ENCODE measurements at places on chromosomes 4 and X.

GRCh38 chr4:169774466-169775445, 17.0 kb upstream of the HPF1 start:
- no peak for DNase-seq

- no peak for DNase-seq
These were observed 22.9 kb downstream of the ELF2 start for GRCh38 chr4:139154134-139154421.

- DNase-seq, result no peak
These were observed 29.0 kb downstream of the NOP14 start for GRCh38 chr4:2934077-2934812.

DNA sequence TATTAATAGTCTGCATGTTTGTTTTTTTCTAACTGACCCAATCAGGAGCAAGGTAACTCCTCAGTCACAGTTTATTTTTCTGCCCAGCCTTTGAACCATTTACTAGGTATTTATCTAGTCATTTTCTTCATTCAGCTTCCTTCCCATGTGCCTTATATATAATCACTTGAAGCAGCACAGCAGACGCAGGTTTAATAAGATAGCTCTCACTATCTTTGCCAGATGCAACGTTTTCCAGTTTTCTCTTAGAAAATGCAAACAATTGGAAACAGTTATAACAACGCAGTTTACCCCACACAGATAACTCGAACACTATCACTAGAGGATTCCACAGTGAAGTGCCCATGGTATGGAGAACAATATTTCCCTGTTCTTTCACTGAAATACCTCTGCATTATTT, 56.4 kb upstream of the NFKB1 start:
- no peak for DNase-seq

DNA sequence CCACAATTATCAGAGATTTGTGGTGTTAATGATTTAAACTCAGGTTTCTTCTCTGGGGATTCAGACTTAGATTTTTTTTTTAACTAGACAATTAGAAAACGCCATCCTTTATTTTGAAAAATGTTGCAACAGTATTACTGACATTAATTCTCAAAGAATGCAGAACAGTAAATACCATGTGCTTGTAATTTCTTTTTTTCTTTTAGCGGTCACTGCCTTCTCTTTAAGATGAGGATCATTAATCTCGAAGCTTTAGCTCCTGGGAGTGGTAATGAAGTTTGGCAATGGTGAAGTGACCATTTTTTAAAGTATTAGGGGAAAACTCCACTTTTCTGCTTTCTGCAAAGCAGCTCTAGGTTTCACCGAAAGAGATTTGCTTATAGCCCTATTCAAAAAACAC, 164.0 kb upstream of the MBNL3 start:
- no peak for DNase-seq

- DNase-seq, result no peak
These were observed 353.4 kb upstream of the TACR3 start for GRCh38 chr4:104073229-104073628.

- DNase-seq, result no peak
These were observed 15.8 kb upstream of the ACE2 start for GRCh38 chrX:15616531-15616930.

DNA sequence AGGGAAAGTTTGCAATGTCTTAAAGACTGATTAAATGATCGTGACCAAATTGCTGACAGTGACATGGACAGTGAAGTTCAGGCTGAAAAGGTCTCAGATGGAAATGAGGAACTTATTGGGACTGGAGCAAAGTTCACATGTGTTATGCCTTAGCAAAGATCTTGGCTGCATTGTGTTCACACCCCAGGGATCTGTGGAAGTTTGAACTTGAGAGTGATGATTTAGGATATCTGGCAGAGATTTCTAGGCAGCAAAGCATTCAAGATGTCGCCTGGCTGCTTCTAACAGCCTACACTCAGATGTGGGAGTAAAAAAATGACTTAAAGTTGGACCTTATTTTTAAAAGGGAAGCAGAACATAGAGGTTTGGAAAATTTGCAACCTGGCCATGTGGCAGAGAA, 21.4 kb downstream of the SCARB2 start:
- DNase-seq, result no peak

DNA sequence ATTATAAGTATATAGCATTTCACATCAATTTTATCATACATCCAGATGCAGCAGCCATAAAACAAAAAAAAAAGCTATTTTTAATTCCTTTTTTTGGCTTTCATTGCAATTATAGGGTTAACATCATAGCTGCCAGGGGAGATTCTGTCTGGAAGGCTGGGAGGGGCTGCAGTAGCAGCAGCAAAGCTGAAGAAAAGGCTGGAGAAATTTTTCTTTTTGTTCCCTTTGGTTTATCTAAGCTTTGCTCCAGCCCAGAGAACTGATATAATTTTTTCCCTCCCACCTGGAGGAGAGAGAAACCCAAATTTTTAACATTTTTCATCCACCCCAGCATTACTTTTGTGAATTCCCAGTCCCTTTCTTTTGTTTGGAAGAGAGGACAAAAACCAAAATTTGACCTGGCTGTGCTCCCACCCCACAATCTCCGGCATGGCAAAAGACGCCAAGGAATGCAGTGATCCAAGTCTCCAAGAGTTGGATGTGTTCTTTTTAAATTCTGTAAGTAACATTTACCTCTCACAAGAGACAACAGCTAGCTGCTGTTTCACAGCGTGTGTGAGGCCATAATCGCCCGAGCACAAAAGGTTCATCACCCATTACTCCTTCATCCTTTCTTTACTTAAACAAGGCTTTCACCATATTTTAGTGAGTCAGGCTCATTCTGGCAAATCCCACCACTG, 25.1 kb upstream of the FAM156A start:
- no peak for DNase-seq

DNA sequence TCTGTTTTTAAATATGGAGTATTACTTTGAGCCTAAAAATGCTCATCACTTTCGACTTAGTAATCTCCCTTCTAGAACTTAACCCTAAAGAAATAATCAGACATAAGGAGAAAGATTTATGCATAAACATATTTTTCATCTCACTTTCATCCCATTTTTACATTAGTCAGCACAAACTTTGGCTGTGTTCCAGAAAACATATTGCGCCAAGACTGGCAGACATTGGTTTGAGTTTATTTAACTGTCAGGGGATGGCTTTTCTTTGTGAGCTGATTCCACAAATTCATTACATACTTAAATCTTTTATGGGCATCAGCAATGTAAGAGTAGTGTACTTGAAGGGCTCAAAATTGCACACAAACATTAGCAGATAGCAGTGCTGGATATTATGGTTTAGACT, 23.7 kb downstream of the MAOA start:
- DNase-seq, result no peak

- no peak for DNase-seq
These were observed 6.0 kb downstream of the GAGE10 start for GRCh38 chrX:49309401-49309981.

DNA sequence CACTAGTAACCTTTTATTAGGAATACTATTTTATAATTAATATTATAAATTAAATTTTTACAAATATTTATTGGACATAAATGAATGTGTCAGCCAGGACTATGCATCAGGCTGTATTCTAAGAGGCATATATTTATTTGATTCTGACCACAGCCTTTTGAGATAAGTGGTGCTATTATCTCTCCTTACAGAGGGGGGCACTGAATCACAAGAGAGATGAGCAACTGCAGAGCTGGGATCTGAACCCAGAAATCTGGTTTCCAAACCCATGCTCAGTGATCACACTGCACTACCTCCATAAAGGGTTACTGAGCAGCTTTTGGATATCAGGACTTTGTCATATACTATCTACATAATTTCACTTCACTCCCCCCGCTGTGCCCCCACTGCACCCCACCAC, 322.0 kb downstream of the TMA16 start:
- DNase-seq, result no peak

- peak; percentile 41 for DNase-seq
These were observed 18.7 kb downstream of the FAM184B start for GRCh38 chr4:17762726-17763125.

DNA sequence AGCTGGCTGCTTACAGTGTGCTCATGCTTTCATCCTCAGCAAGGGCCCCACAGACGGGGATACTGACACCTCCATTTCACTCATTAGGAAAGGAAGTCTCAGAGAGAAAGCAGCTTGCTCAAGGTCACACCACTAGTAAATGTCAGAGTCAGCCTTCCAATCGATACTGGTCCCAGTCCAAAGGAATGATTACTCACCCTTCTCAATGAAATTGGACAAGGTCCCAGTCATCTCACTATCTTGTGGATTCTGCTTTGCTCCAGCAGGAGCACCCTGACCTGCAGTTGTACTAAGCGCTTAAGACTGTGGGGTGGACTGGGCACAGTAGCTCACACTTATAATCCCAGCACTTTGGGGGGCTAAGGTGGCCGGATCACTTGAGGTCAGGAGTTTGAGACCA, 132.2 kb upstream of the SLC34A2 start:
- DNase-seq, result no peak

DNA sequence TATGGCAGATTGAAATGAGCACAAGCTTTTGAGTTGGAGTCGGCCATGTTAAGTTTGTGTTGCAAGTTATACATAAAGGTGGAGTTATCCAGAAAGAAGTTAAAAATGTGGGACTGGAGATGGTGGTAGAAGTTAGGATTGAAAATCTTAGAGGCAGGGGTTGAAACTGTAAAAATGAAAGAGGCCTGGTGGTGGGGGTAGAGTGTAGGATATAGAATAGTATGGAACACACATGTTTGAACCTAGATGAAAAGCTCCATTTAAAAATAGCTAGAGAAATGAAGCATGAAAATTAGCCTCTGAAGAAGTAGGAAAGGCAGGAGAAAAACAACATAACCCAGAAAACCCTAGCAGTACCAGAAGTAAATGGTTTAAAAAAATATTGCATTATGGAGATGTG, 131.8 kb upstream of the ENPEP start:
- DNase-seq, result no peak

GRCh38 chr4:742742-743311, 37.2 kb downstream of the PCGF3 start:
- no peak for DNase-seq

- no peak for DNase-seq
These were observed 18.8 kb downstream of the PPP4R3C start for GRCh38 chrX:27444093-27444908.

GRCh38 chr4:151331276-151332042, 6.1 kb upstream of the SH3D19 start:
- no peak for DNase-seq

DNA sequence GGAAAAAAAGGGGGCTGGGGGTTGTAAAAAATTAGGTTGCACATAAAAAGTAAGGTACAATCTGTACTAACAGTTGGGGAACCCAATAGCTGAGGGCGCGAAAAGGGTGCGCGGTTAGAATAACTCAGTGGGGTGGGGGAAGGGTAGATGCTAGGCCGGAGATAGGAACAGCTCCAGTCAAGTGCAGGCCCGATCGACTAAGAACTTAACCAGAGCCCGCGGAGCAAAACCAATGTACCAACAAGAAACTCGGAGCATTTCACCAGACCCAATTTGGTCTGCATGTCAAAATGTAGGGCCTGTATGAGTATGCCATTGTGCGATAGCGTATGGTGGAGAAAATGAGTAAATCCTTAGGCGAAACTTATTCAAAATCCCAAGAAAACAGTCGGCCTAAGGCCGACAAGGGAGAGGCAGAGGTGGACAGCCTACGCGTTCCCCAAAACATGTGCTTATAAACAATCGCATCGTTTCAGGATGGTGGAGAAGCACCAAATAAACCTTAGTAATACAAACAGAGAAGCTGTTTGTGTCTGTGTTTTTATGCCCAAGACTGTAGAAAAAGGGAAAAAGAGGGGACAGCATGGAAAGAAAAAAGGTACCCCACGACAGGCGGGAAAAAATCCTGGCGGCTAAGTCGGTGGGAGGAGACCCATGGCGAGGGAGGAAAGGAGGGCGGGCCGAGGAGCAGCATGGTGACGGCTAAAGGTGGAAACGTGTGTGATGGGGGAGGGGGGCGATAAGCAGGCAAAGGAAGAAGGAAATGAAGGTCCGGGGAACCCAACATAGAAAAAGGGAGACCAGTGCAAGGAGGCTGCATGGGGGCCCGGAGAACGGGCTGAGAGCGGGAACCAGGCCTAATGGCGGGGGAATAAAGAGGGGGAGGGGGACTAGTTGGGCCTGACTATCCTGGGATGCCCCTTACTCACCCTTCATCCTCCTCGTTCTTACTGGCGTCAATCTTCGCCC, 990 bp downstream of the HNRNPD start:
- peak; percentile 46 for DNase-seq

GRCh38 chrX:71439420-71439819, 73.3 kb downstream of the TAF1 start:
- no peak for DNase-seq

DNA sequence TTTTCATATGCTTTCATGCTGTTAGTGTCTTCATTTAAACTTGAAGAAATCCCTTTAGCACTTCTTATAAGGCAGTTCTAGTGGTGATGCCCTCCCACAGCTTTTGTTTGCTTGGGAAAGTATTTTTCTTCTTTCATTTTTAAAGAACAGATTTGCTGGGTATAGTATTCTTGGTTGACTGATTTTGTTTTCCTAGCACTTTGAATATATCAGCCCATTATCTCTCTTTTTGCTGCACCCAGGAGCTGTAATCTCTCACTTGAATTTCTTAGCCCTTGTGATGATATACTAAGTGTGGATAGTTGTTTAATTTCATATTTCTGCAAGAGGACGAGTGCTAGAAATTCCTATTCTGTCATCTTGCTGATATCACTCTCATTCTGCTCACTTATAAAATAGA, 283.7 kb downstream of the GPAT3 start:
- no peak for DNase-seq

Measured in NCI-H187 treated with DMSO at 0.1 percent for 48 hours (cell line).